ENCODE measurements at places on chromosomes 7 and 10. TPM values are rescaled to one million over a fixed set of nuclear protein-coding genes. Genes with fewer than 3 reads are reported as not detected.

The NPC1L1 gene
- total RNA-seq, result not detected

The KCNMA1 gene
- 0.27 TPM for total RNA-seq

The TSPAN13 gene
- total RNA-seq, result 19.5 TPM

The AQP1 gene
- 14.2 TPM for total RNA-seq

The FAM237B gene
- total RNA-seq, result not detected

The ASZ1 gene
- not detected for total RNA-seq

The C10orf71 gene
- under 0.01 TPM for total RNA-seq

The HTR5A gene
- not detected for total RNA-seq
